ENCODE measurements at places on chromosomes 12 and 14. TPM values are rescaled to one million over a fixed set of nuclear protein-coding genes. Genes with fewer than 3 reads are reported as not detected.

GRCh38 chr12:5227708-5228373 is 184.2 kb downstream of the KCNA5 start:
- no peak overlapping the region for H3K4me3 ChIP-seq
- H3K4me1 ChIP-seq, result no peaks in the 10 kb centered on the region
- H3K27ac ChIP-seq, result no peak overlapping the region
- H3K27me3 ChIP-seq, result no peaks in the 10 kb centered on the region
- DNase-seq, result no peak

DNA sequence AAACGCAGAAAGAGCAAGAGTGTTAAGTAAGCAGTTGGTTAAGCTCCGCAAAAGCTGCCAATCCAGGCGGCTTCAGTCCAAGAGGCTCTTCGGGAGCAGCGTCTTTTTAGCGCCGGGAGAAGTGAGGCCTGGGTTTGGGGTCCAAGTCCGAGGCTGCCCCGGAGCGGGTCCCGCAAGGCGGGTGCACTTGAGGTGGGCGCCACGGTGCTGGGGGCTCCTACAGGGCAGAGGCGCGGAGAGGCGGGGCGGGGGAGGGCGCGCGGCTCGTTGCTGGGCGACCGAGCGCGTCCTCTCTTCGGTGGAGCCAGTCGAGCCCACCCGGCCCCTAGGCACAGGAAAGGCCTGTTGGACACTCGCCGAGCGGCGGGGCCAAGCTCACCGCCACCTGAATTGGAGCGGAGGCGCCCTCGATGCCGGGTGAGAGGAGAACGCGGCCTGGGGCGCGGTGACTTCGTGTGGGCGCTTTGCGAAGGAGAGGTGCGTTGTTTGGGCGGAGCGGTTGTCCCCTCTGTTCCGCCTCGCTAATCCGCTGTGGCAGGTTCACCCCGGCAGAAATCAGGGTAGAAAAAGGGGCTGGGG is 15.6 kb downstream of the TTC6 start:
- no peaks in the 10 kb centered on the region for H3K36me3 ChIP-seq
- no peak for DNase-seq
- peaks cover 42% of the 10 kb centered on the region for H3K27me3 ChIP-seq
- no peak overlapping the region for H3K27ac ChIP-seq
- no peak overlapping the region for H3K4me3 ChIP-seq
- H3K4me1 ChIP-seq, result no peaks in the 10 kb centered on the region

The ZNF740 gene
- total RNA-seq, result 38.1 TPM

- no peaks in the 10 kb centered on the region for H3K36me3 ChIP-seq
- H3K4me1 ChIP-seq, result no peaks in the 10 kb centered on the region
Measured at GRCh38 chr12:52057638-52058576, 6.7 kb downstream of the NR4A1 start.

- H3K4me1 ChIP-seq, result peaks cover 15% of the 10 kb centered on the region
- no peak for DNase-seq
- peaks cover 8% of the 10 kb centered on the region for H3K36me3 ChIP-seq
Measured at GRCh38 chr12:120447992-120448391, 1.7 kb downstream of the GATC start.

The FOXM1 gene
- 136 TPM for total RNA-seq

The ATP2A2 gene
- 239 TPM for total RNA-seq

GRCh38 chr12:24479131-24479530 is 469.8 kb downstream of the BCAT1 start:
- no peak overlapping the region for H3K4me3 ChIP-seq
- no peaks in the 10 kb centered on the region for H3K27me3 ChIP-seq
- H3K27ac ChIP-seq, result no peak overlapping the region
- H3K36me3 ChIP-seq, result no peaks in the 10 kb centered on the region
- no peaks in the 10 kb centered on the region for H3K4me1 ChIP-seq

DNA sequence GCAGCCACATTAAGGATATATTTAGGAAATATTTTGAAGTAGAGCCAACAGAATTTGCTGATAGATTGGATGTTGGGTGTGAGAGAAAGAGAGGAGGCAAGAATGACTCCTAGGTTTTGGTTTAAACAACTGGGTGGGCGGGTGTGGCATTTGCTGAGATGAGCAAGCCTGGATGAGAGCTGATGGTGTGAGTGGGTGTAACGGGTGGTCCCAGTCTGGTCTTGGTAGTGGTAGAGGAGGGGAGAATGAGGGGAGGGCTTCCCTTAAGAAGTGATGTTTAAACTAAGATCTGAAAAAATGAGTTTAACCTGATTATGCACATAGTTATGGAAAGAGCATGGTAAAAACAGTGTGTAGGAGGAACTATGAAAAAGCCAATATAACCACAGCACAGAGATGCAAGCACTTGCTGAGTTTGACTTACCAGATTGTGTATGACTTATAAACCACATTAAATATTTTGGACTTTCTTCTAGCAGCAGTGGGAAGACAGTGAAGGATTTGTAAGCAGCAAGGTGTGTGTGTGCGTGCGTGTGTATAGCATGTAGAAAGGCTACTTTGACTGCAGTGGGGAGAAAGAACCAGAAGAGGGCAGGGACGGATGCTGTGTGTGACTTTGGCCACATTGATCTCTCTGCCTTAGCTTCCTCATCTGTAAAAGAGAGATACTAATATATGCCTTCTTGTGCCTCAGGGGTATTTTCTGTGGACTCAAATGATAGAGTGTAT is 139.7 kb downstream of the PRIMA1 start:
- H3K36me3 ChIP-seq, result no peaks in the 10 kb centered on the region
- no peaks in the 10 kb centered on the region for H3K4me1 ChIP-seq
- no peaks in the 10 kb centered on the region for H3K27me3 ChIP-seq
- H3K4me3 ChIP-seq, result no peak overlapping the region
- no peak for DNase-seq
